ENCODE measurements at places on chromosomes 6 and 20.

DNA sequence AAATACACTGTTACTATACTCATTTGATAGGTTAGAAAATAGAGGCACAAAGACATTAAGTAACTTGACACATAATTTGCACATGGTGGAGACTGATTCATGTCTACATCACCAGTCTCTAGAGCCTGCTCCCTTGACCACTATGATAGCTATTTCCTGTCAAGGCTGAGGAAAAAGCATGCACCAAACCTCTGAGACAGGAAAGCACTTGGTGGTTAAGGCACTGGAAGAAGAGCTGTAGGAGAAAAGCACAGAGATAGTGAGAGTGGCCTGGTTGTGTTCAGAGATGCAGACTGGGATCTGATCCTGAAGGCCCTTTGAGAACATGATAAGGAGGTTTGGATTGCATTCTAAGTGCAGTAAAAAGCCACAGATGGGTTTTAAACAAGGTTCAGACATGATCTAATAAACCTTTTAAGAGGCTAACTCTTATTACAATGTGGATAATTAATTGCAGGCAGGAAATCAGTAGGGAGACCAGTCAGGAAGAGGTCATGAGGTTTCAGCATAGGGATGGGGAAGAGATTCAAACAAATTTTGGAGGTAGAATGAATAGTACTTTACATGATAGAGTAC, 168.9 kb downstream of the PHF3 start:
- no peak for DNase-seq

DNA sequence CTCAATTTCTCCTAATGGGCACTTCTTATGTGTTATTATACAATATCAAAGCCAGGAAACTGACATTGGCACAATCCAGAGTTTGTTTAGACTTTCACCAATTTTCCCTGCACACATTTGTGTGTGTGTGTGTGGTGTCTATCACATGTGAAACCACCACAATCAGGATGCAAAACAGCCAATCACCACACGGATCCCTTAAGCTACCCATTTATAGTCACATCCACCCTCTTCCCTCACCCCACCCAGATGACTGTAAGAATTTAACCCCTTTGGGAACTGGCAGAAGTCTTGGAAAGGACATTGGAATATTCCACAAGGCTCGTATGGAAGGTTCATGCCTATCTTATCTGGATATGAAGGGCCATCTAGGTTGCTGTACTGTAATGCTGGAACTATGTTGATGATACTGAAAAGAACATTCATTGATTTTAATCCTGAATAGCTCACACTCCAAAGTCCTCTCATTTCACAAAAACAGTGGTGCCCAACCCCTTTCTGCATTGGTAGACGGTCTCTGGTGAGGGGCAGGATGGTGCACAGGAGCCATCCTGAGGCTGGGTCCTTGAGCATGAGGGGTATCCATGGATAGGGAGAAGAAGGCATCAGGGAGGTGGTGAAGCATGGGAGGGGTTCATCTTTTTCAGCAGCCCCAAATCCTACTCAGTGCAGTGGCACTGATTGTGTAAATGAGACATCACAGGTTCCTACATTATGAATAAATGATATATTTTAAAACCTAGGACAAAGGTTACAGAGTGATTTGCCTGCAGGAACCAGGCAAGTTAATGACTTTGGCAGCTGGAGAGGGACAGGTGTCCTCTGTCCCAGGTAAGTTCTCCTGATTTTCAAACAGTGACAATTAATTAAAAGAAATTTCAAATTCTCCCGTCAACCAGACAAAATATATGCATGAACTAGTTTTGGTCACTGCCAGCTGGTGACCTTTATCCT, 12.1 kb upstream of the CTCFL start:
- DNase-seq = no peak

DNA sequence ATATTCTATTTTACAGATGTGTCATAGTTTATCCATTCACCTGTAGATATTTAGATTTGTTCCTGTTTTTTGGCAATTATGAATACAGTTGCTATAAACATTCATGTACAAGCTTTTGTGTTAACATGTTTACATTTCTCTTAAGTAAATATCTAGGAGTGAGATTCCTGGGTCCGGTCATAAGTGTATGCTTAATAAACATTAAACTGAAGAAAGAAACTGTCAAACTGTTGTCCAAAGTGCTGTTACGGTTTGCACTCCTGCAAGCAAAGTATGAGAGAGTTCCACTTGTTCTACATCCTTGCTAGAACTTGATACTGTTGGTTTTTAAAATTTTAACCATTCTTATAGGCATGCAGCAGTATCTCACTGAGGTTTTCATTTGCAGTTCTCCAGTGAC, 138.6 kb downstream of the RALGAPA2 start:
- DNase-seq = no peak

DNA sequence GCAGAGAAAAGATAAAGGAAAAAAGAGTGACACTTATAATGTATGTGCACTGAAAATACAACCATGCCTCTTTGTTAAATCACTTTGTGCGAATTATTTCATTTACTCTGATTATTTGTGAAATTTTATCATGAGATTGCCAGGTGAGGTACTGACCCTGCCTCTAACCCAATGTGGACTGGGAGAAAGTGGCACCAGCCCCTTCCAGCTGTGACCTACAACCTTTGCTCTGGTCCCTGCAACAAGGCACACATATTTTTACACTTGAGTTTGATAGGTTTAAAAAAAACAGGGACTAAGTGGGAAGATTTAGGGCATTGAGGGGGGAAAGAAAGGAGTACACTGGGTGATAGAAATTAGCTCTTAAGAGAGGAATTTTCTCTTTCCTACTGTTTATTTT, 80.3 kb upstream of the ISM1 start:
- DNase-seq = no peak

DNA sequence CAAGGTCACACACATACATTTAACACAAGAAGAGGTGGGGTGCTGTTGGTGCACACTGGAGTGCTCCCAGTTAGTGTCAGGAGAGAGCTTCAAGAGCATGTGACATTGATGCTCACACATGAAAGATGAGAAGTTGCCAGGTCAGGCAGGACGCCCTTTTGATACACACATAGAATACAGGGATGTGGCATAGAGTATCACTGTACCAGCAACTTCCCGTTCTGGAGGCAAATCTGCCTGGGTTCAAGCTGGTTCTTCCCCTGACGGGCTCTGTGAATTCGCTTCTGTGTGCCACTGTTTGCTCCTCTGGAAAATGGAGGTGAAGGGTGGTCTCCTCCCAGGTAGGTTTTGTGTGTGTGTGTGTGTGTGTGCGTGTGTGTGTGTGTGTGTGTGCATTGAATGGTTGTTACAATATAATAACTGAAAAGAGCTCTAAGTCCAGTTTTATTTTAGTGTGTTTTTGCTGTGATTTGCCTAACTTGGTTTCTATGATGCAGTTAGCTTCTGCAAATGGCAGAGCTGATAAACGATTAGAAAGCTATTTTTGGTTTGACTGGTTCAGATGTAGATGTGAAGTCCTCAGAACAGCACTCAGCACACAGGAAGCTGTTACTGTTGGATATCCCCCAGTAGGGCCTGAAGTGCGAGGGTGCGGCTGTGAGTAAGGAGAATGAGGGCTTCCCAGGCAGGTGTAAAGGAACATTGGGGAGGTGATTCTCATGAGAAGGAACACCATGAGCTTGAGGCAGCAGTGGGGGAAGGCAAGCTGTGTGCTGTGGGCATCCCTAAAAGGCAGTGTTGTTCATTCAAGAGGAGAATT, 53.4 kb downstream of the HIVEP1 start:
- DNase-seq = no peak

DNA sequence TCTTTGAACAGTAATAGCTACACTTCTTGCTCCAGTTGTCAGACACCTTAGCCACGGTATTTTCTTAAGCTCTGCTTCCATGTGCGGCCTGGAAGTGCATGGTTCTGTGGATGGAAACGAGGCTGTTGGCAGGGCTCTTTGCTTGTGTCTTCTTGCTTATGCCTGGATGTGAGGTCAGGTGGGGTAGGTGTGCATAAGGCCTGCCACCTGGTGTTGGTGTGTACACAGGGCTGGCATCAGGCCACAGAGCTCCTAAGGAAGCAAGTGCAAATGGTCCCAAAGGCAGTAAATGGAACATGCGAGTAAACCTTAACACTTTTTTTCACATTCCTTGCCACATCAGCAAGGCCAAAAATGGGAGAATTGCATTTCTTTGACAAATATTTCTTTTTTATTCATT, 158.1 kb upstream of the GMDS start:
- DNase-seq = peak; percentile 66

DNA sequence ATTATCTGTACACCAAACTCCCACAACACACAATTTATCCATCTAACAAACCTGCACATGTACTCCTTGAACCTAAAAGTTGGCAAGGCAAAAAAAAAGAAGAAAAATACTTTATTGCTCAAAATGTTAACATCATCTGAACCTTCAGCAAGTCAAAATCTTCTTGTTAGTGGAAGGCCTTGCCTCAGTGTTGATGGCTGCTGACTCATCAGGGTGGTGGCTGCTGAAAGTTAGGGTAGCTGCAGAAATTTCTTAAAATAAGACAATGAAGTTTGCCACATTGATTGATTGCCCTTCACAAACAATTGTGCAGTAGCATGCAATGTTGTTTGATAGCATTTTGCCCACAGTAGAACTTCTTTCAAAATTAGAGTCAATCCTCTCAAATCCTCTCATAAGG, 2.7 kb upstream of the WFDC11 start:
- DNase-seq = no peak

- no peak for DNase-seq
Observed at GRCh38 chr6:166556336-166556735, 30.1 kb downstream of the RAMACL start.

DNA sequence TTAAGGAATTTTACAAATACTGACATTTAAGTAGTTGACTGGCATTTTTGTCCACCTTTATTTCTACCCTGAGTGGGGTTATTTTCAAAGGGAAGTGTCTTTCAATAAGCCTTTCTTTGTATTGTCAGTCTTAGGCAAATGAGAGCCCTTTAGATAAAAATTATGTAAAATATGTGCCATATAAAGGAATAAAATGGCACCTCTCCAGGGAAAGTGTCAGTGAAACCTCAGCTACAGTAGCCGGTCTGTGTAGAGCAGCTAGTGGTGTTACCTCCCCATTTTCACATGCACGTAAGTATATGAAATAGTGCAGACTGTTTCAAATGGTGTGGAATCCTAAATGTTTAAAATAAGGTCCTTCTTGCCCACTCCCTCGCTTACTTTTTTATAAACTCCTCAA, 5.0 kb downstream of the FAM217B start:
- DNase-seq = no peak

DNA sequence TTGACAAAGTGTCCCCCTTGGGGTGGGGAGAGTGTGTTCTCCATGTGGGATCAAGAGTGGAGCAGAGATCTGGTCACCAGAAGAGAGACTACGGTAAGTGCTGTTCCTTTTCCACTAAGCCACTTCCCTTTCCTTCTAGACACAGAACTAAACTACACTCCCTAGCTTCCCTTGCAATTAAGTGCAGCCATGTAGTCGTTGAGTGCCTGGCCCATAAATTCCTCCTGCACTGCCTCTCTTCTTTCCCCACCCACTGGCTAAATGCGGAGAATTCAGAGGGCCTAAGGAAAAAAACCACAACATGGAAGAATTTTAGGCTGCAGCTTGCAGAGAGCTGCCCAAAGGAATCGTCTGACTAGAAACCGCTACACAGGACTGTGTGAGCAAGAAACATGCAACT, 1.5 kb downstream of the WDR27 start:
- no peak for DNase-seq

DNA sequence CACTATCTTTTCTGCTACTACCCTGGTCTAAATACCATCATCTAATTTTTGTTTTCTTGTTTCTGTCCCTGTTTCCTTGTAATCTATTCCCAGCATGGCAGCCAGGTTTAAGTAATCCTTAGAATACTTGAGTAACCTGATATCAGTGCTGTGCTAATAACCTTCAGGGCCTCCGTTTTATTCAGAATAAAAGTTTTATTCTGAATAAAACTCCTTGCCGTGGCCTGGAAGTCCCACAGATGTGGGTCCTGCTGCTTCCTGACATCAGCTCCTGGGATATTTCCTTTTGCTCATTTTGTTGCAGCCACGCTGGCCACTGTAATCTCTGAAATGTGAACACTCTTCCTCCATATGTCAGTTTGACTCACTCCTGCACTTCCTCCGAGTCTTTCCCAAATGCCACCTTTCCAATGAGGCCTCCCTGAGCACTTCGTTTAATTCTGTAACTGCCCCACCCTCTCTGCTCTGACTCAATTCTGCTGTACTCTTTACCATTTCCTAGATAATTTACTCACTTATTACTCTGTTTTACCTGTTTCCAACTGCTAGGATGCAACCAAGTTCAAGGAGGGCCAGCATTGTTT, 114.0 kb upstream of the FOXA2 start:
- DNase-seq = no peak

DNA sequence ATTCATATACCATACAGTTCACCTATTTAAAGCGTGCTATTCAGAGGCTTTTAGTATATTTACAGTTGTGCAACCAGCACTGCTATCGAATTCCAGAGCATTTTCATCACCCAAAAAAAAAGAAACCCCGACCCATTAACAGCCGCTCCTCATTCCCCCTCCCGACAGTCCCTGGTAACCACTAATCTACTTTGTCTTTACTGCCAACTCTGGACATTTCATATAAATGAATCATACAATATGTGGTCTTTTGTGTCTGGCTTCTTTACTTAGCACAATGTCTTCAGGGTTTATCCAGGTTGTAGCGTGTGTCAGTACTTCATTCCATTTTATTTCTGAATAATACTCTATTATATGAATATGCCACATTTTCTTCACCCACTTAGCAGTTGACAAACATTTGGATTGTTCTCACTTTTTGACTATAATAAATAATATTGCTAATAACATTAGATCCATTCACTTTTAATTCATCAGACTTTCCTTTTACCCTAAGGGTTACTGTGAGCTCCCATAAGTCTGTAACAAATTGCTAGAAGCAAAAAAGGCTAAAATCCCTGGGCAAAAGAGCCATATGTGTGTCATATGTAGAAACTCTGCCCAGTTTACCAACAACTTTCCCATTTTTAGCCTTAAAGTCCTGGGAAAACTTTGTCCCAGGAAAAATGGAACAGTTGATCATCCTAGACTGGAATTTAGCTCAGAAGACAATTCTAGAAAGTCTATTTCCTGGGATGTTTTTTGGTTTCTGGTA, 23.2 kb upstream of the ROS1 start:
- DNase-seq = no peak

GRCh38 chr6:75290136-75290945, 5.7 kb upstream of the TMEM30A start:
- no peak for DNase-seq

GRCh38 chr6:53029761-53030160, 34.7 kb upstream of the GSTA4 start:
- DNase-seq = no peak

DNA sequence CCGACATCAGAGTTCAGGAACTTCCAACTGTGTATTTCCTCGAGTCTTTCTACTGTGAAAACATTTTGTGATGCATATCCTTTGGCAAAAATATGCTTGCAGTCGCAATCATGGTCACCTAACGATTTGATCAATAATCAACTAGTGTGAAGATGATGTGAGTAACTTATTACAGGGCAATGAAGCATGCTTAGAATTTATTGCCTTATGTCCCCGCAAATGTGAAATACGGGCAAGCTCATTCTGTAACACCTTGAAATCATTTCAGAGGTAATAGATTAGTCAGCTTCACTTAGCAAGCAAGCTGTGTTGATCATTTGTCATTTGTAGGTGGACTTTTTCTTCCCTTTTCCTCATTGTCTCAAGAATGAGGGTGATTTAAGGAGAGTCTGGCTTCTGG, 67.9 kb upstream of the DOK5 start:
- DNase-seq = no peak

GRCh38 chr6:158803733-158804143, 15.4 kb downstream of the EZR start:
- DNase-seq = peak; percentile 55

Measured in DMS153 (cell line).